Calu3 (cell line): ENCODE measurements at places on chromosomes 6 and 20. TPM values are rescaled to one million over a fixed set of nuclear protein-coding genes. Genes with fewer than 3 reads are reported as not detected.

DYNLT1 gene
- total RNA-seq: 156 and 167 TPM in 2 replicates

PRL gene
- not detected in 2 replicates for total RNA-seq

TSPYL4 gene
- 14.9 and 15.0 TPM in 2 replicates for total RNA-seq

- DNase-seq: no peak
- no peaks in the 10 kb centered on the region for H3K27me3 ChIP-seq
- H3K4me1 ChIP-seq: no peaks in the 10 kb centered on the region
- H3K27ac ChIP-seq: no peak overlapping the region
- H3K36me3 ChIP-seq: no peaks in the 10 kb centered on the region
- H3K4me3 ChIP-seq: no peak overlapping the region
Observed at GRCh38 chr6:90905351-90905750, 318.5 kb upstream of the MAP3K7 start.

DNA sequence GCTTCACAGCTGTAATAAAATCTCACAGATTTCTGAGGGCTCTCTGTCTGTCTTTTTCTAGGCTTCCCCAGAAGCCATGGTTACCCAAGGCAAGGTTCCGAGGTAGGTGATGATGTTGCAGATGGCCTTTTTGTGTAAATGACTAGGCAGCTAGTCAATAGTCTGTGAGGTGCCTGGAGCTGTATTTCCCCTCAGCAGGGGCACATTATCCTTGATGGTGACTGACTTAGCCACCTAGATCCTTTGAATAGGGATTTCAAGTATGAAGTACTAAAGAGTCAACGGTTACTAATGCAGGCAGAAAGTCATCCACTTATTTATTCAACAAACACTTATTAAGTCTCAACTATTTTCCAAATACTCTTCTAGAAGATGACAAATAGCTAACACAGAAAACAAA, 49.3 kb upstream of the L3MBTL3 start:
- H3K4me3 ChIP-seq: no peak overlapping the region
- no peak for DNase-seq
- H3K36me3 ChIP-seq: no peaks in the 10 kb centered on the region
- H3K4me1 ChIP-seq: no peaks in the 10 kb centered on the region
- peaks cover 27% of the 10 kb centered on the region for H3K27me3 ChIP-seq
- no peak overlapping the region for H3K27ac ChIP-seq

- H3K4me3 ChIP-seq: no peak overlapping the region
- H3K4me1 ChIP-seq: peaks cover 15% of the 10 kb centered on the region
- H3K27me3 ChIP-seq: peaks cover 28% of the 10 kb centered on the region
Observed at GRCh38 chr20:51034476-51034875, 11.6 kb upstream of the KCNG1 start.

DNA sequence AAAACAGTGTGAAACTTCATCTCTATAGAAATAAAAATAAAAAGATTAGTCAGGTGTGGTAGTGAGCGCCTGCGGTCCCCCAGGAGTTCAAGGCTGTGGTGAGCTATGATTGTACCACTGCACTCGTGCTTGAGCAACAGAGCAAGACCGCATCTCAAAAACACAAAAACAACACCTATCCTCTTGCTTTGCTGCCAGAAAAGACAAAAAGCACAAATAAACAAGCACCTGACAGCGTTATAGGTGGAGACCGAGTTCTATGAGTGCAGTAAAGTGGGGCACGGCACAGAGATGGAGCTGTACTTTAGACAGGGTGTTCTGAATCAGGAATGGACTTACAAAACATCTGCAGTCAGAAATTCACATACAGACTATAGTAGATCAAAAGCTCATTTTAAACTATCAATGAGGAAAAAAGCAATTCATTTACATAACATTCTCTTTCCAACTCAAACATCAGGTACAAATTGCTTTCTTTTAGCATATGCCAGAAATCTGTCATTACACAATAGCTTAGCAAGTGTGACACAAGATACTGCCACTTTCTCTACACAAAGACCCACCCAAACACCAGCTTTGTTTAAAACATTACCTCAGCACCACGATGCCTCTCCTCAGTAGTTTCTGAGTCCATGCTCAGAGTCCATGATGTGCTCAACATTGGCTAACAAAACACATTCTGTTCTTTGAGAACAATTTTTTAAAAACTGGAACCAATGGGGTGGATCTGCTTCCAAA, 10.1 kb downstream of the EZR start:
- H3K27me3 ChIP-seq: no peaks in the 10 kb centered on the region
- peaks cover 77% of the 10 kb centered on the region for H3K4me1 ChIP-seq
- no peak for DNase-seq
- peaks cover 100% of the 10 kb centered on the region for H3K36me3 ChIP-seq
